Lower lobe of right lung (tissue), 2 donors: ENCODE measurements at places on chromosomes 12 and 14. TPM values are rescaled to one million over a fixed set of nuclear protein-coding genes. Genes with fewer than 3 reads are reported as not detected.

DNA sequence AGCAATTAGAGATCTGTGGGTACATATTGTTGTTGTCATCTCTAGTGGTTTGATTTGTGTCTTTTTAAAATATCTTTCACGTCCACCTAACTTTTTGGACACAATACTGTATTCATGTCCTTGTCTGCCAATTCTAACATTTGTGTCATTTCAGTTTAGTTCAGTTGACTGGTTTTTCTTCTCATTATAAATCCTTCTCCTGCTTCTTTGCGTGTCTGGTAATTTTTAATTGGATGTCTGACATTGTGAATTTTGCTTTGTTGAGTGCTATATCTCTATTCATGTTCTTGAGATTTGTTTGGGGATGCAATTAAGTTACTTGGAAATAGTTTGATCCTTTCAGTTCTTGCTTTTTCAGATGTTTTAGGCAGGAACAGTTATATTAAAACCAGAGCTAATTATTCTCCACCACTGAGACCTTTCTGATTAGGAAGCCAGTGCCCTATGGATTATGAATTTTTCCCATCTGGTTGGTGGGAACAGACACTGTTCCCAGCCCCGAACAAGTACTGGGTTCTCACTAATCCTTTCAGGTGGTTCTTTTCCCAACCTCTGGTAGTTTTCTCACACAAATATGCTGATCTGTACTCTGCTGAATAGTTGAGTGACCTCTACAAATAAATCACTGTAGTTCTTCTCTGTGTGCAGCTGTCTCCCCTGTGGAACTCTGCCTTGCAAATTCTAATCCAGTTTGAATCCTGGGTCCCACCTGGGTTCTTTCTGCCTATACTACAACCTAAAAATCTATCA is 91.1 kb upstream of the DYNC1H1 start:
- DNase-seq: no peak
- no peak overlapping the region for H3K4me3 ChIP-seq
- peaks cover 3% of the 10 kb centered on the region for H3K36me3 ChIP-seq
- H3K27ac ChIP-seq: no peak overlapping the region

DNA sequence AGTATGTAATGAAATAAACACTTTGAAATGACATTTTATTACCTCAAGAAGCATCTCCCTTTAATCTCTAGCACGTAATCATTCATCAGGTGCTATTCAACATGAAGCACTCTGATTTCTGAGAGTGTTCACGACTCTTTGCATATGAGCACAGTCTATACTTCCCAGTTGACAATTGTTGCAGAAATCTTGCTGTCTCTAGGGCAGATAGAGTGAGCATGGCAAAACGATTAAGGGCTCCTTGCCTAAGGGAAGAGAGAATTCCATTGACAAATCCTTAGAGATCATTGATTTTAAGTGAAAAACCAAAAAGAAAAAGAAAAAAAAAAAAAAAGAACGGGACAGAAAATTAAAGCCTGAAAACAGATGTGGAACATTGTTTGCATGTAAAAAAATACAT is 107.6 kb downstream of the C12orf50 start:
- no peak overlapping the region for H3K4me3 ChIP-seq
- H3K4me1 ChIP-seq: no peaks in the 10 kb centered on the region
- H3K27ac ChIP-seq: no peak overlapping the region
- no peak for DNase-seq
- no peaks in the 10 kb centered on the region for H3K27me3 ChIP-seq

GRCh38 chr12:81077686-81078441 is at the start of gene ACSS3:
ACSS3 (plus strand) TSS chr12:81078079; CDS start chr12:81078121, 42 bp downstream.
- DNase-seq: peak; percentile 78
- H3K27ac ChIP-seq: peak within 1 kb of the TSS; percentile 82
- H3K36me3 ChIP-seq: no peaks in the 10 kb centered on the region
- H3K4me1 ChIP-seq: peaks cover 5% of the 10 kb centered on the region
- H3K27me3 ChIP-seq: peaks cover 6% of the 10 kb centered on the region
- H3K4me3 ChIP-seq: peak within 1 kb of the TSS; percentile 79

GRCh38 chr14:38201137-38201828 is 6.4 kb upstream of the SSTR1 start:
- no peak overlapping the region for H3K27ac ChIP-seq
- H3K36me3 ChIP-seq: no peaks in the 10 kb centered on the region
- no peak for DNase-seq

DNA sequence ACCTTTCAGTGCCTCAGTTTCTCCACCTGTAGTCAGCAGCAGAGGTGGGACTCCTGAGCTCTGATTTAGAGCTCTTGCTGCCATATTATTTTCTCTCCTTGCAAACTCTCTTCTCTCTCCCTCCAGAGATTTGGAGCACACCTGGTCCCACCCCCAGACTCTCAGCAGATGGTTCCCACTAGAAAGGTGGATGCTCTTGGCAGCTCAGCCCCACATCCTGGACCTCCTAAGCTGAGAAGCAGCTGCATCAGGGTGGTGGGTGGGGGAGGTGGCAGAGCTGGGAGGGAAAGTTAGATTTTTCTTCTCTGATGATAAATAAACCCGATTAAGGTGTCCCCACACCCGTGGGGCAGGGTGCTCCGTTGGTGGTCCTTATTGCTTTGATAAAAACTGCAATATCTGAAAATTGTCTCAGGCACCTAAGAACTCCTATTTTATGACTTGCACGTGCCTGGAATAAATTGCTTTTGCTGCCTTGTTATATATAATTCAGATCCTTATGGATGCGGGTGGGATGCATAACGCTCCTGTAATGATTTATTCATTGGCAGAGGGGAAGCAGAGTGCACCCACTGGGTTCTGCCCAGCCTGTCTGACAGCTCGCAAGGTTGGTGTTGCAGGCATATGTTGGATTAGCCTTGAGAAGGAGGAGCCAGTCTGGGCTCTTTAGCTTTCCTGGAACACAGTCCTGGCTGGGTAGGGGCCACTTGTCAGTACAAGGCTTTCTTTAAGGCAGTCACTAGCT is 214.2 kb downstream of the SUDS3 start:
- no peak overlapping the region for H3K27ac ChIP-seq
- H3K4me1 ChIP-seq: no peaks in the 10 kb centered on the region
- no peak overlapping the region for H3K4me3 ChIP-seq
- peaks cover 10% of the 10 kb centered on the region for H3K27me3 ChIP-seq

GRCh38 chr12:402029-402389 is 565 bp downstream of the CCDC77 start:
- H3K27me3 ChIP-seq: no peaks in the 10 kb centered on the region
- no peaks in the 10 kb centered on the region for H3K36me3 ChIP-seq
- peaks cover 13% of the 10 kb centered on the region for H3K4me1 ChIP-seq

- H3K4me3 ChIP-seq: no peak overlapping the region
- no peaks in the 10 kb centered on the region for H3K36me3 ChIP-seq
- no peaks in the 10 kb centered on the region for H3K27me3 ChIP-seq
- no peak for DNase-seq
- no peak overlapping the region for H3K27ac ChIP-seq
These were observed 179.2 kb upstream of the DCN start for GRCh38 chr12:91361864-91362263.

- no peak for DNase-seq
- no peak overlapping the region for H3K27ac ChIP-seq
- no peaks in the 10 kb centered on the region for H3K36me3 ChIP-seq
- H3K27me3 ChIP-seq: no peaks in the 10 kb centered on the region
- no peaks in the 10 kb centered on the region for H3K4me1 ChIP-seq
These were observed 58.7 kb upstream of the RD3L start for GRCh38 chr14:104001003-104001402.

DNA sequence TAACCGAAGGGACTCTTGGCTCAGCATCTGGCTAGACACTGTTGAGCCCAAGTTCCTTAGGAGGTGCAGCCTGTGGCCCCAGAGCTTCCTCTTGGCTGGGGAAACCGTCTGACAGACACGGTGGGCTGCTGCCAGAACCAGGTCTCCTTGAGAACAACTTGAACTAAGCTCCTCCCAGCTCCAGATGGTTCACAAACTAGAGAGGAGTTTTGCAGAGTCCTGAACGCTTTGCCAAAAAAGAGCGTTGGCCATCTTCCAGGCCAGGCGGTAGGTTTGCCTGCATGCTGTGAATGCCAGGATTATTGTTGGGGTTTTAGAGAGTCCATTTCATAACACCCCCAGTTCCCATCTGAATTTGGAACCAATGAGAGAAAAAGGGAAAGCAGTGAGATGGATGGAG is 399.8 kb downstream of the RGS6 start:
- H3K4me1 ChIP-seq: no peaks in the 10 kb centered on the region
- H3K27ac ChIP-seq: no peak overlapping the region
- H3K4me3 ChIP-seq: no peak overlapping the region
- H3K27me3 ChIP-seq: no peaks in the 10 kb centered on the region
- DNase-seq: no peak
- H3K36me3 ChIP-seq: no peaks in the 10 kb centered on the region

DNA sequence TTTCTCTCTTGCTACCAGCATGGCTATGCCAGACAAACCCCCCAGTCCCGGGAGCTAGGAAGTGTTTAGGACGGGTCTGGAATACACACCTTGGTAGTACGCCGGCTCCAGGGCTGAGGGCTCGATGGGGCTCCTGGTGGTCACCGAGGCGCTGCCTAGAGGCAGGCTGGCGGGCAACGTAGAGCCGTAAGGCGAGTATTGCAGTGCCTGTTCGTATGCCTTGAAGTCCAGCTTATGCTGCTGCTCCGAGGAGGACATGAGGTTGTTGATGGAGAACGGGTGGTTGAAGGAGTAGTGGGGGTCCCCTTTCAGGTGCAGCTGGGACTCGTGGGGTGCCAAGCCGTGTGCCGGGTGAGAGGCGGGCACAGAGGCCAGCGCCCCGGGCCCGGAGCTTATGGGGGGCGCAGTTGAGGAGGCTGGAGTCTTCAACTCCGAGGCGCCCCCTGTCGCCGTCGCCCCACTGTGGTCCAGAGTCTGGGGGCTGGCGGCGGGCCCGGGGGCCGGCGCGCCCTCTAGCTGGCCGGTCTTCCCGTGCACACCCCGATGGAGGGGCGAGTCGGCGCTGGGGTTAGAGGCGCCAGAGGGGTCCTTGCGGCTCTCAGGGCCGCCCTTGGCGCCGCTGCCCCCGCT is 3.6 kb downstream of the FOXA1 start:
- H3K4me3 ChIP-seq: peak overlapping the region; percentile 60
- peak; percentile 64 for DNase-seq
- peak overlapping the region; percentile 82 for H3K27ac ChIP-seq
- no peaks in the 10 kb centered on the region for H3K36me3 ChIP-seq
- peaks cover 13% of the 10 kb centered on the region for H3K4me1 ChIP-seq

DNA sequence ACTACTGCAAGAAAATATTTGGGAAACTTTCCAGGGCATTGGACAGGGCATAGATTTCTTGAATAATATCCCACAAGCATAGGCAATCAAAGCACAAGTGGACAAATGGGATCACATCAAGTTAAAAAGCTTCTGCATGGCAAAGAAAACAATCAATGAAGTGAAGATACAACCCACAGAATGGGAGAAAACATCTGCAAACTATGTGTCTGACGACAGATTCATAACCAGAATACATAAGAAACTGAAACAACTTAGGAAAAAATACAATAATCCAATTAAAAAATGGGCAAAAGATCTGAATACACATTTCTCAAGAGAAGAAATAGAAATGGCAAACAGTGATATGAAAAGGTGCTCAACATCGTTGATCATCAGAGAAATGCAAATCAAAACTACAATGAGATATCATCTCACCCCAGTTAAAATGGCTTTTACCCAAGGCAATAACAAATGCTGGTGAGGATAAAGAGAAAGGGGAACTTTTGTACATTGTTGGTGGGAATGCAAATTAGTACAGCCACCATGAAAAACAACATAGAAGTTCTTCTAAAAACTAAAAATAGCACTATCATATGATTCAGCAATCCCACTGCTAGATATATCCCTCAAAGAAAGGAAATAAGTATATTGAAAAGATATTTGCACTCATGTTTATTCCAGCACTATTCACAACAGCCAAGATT is 33.8 kb upstream of the ATP2B1 start:
- H3K4me1 ChIP-seq: no peaks in the 10 kb centered on the region
- no peaks in the 10 kb centered on the region for H3K36me3 ChIP-seq
- H3K27ac ChIP-seq: no peak overlapping the region
- DNase-seq: no peak
- H3K27me3 ChIP-seq: no peaks in the 10 kb centered on the region
- H3K4me3 ChIP-seq: no peak overlapping the region

- peaks cover 22% of the 10 kb centered on the region for H3K4me1 ChIP-seq
- no peak overlapping the region for H3K4me3 ChIP-seq
- peak overlapping the region; percentile 6 for H3K27ac ChIP-seq
These were observed 37.6 kb downstream of the ACADS start for GRCh38 chr12:120763250-120763649.

GRCh38 chr12:124493809-124494750 is 73.3 kb downstream of the NCOR2 start:
- no peaks in the 10 kb centered on the region for H3K27me3 ChIP-seq
- H3K4me1 ChIP-seq: peaks cover 44% of the 10 kb centered on the region
- H3K4me3 ChIP-seq: no peak overlapping the region
- no peak overlapping the region for H3K27ac ChIP-seq

- no peak overlapping the region for H3K27ac ChIP-seq
- no peaks in the 10 kb centered on the region for H3K27me3 ChIP-seq
These were observed 199.5 kb downstream of the TMEM132D start for GRCh38 chr12:129704232-129704830.

DNA sequence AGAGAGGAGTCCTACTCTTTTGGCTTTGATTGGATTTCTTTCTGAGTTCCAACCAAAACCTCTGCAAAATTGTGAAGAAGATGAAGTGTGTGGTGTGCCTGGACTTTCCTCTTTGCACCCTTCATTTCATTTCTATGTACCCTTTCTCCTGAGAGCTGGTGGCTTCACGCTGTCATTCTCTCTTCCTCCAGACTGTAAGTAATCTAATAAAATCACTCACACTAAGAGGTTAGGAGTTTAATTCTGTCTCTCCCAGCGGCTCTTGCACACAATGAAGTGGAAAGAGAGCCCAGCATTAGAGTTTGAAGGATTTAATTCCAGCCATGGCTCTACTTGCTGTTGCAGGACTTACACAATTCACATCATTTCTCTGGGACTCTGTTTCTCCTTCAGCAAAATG is 37.8 kb upstream of the CRADD start:
- H3K4me1 ChIP-seq: no peaks in the 10 kb centered on the region
- no peak for DNase-seq
- H3K27ac ChIP-seq: no peak overlapping the region
- H3K36me3 ChIP-seq: no peaks in the 10 kb centered on the region
- H3K27me3 ChIP-seq: no peaks in the 10 kb centered on the region

Gene FOXA1
- 30.5 TPM for total RNA-seq

Gene RGS6
- 2.5 TPM for total RNA-seq

Gene IRAK4
- total RNA-seq: 23.2 TPM

Gene PLEK2
- 2.3 TPM for total RNA-seq

Gene SLCO1B1
- total RNA-seq: not detected

Gene TBX5
- 15.7 TPM for total RNA-seq

Gene TRHDE
- 12.5 TPM for total RNA-seq

Gene PDE6H
- total RNA-seq: 0.53 TPM

Gene B4GALNT3
- 20.6 TPM for total RNA-seq

Gene MYF5
- total RNA-seq: not detected

Gene TAS2R50
- 0.50 TPM for total RNA-seq

Gene PRB3
- total RNA-seq: not detected

Gene ORMDL2
- total RNA-seq: 49.6 TPM

Gene RFX4
- total RNA-seq: not detected

Gene SIX6
- total RNA-seq: not detected

Gene NOXRED1
- 0.77 TPM for total RNA-seq
